ENCODE measurements at places on chromosomes 1 and 21. TPM values are rescaled to one million over a fixed set of nuclear protein-coding genes. Genes with fewer than 3 reads are reported as not detected.

C1QB gene
- not detected for total RNA-seq

MORC3 gene
- total RNA-seq: 25.6 TPM

S100B gene
- total RNA-seq: 1.5 TPM

MFN2 gene
- total RNA-seq: 57.7 TPM

KLHDC9 gene
- total RNA-seq: 0.52 TPM

TCHH gene
- total RNA-seq: 0.14 TPM

CTSS gene
- total RNA-seq: 85.3 TPM

KRTAP11-1 gene
- not detected for total RNA-seq

TFF3 gene
- total RNA-seq: not detected

NCAM2 gene
- total RNA-seq: not detected

GUCA2A gene
- total RNA-seq: not detected

NDUFV3 gene
- 31.9 TPM for total RNA-seq

SPRR2E gene
- not detected for total RNA-seq

CELA2A gene
- not detected for total RNA-seq

MAN1C1 gene
- 15.5 TPM for total RNA-seq

SLAMF6 gene
- 28.8 TPM for total RNA-seq

FMO3 gene
- not detected for total RNA-seq

TACSTD2 gene
- not detected for total RNA-seq

ST6GALNAC3 gene
- 0.88 TPM for total RNA-seq

ADCY10 gene
- total RNA-seq: 0.07 TPM

RGSL1 gene
- total RNA-seq: not detected

TAS1R1 gene
- not detected for total RNA-seq

S1PR1 gene
- total RNA-seq: 56.0 TPM

TIE1 gene
- total RNA-seq: 1.9 TPM

SYT14 gene
- total RNA-seq: not detected

G0S2 gene
- 0.70 TPM for total RNA-seq

ETV3L gene
- total RNA-seq: not detected

LDLRAD2 gene
- not detected for total RNA-seq

FOXD3 gene
- total RNA-seq: not detected

RHD gene
- total RNA-seq: not detected

HLCS gene
- 14.2 TPM for total RNA-seq

SYTL1 gene
- total RNA-seq: 85.3 TPM

RER1 gene
- 174 TPM for total RNA-seq

PRDM16 gene
- total RNA-seq: not detected

MPL gene
- not detected for total RNA-seq

SYDE2 gene
- 1.4 TPM for total RNA-seq

LRRC53 gene
- not detected for total RNA-seq

RGS4 gene
- not detected for total RNA-seq

SPRR2B gene
- total RNA-seq: not detected

CFAP141 gene
- total RNA-seq: not detected

MCOLN2 gene
- total RNA-seq: 60.6 TPM

TRIM67 gene
- not detected for total RNA-seq

APCS gene
- total RNA-seq: not detected

ADAMTS5 gene
- total RNA-seq: not detected

KPRP gene
- total RNA-seq: not detected

CLCA1 gene
- not detected for total RNA-seq

WNT9A gene
- total RNA-seq: 0.30 TPM

MYOG gene
- total RNA-seq: not detected
